ENCODE measurements at places on chromosomes 12 and 14.

DNA sequence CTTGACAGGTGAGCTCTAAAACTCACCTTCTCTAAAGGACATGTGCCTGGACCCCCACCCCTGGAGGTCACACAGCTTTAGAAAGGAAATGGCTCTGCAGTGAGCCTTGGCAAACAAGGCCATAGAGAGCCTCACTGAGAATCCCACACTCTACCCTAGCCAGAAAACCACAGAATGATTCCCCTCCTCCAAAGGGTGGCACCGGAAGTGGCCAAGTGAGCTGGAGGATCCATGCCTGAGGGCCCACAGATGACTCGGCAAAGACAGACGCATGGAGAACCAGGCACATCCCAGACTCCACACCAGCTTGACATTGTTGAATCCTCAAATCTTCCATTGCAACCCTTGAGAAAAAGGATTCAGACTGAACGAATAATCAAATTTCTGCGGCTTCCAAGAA is 54.2 kb upstream of the PTHLH start:
- DNase-seq: no peak

DNA sequence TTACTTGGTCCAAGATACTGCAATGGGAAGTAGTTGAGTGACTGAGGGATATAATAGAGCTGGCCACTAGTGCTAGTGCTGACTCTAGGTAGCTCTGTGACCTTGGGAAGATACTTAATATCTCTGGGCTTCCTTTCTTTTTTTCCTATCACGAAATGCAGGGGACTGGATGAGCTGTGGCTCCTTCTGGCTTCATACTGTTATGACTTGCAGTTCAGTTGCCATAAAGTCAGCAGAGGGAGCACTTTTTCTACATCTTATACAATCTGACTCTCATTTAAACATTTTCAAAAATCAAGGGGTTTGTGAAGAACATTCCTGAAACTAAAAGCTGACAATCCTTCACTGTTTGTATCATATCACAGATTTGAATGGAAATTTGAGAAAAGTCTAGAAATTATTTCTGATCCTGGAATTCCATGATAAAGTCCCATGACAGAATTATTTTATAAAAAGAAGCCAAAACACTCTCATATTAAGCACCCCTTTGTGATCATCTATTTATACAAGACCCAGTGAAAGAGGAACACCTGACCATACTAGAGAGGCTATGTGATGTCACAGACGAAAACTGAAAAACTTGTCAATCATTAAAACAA is 5.3 kb downstream of the BHLHE41 start:
- DNase-seq: peak; percentile 76

DNA sequence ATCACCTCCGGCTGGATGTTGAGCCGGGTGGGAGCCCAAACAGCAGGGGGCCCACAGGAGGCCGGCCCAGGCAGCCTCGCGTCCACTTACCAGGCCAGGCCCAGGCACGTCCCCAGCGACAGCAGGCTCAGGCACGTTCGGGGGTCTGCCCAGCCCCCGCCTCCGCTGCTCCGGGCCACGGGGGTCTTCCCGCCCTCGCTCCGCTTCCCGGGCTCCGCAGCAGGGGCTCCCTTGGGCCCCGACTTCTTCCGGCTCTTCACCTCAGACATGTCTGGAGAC is 216 bp downstream of the IKBIP start:
- no peak for DNase-seq

DNA sequence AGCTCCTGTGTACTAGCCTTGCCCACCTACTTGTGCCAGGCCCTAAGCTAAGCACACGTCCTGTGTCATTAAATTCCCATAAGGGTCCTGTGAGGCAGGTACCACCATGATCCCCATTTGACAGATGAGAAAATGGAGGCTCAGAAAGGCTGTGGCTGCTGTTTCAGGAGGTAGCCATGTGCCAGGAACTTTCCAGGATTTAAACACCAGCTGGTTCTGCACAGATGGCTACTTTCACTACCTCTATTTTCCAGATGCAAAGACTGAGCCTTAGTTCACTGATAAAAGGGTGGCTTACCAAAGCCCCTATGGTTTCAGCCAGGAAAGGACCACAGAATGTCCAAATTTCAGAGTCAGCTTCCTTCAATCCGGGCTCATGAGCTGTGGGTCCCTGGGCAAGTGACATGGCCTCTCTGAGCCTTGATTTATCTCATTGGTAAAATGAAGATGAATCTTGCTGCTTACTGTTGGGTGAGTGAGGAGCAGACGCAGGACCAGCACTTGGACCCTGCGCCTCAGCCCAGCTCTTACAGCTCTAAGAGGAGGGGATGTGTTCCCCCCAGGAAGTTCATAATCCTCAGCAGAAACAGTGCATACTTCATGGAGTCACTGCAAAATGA is 23.5 kb downstream of the CMKLR1 start:
- DNase-seq: no peak

DNA sequence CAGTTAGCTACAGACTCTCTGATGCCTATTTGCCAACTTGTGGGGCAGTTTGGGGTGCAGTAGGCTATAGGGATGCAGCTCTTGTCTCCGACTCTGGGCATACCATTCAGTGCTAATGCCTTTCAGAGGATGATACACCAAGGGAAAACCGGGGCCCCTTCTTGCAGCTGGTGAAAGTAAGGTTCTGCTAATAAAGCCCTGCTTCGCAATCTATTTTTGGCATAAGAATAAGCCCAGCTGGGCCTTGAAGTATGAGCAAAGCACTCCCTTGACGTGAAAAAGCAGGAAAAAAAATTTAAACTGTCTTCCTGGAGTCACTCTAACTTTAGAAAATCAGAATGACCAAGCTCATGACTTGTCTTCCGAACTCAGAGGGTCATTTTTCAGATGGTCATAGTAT is 124.1 kb upstream of the RBM19 start:
- DNase-seq: no peak
